Omental fat pad (tissue), 4 donors: ENCODE measurements at places on chromosomes 1 and 21. TPM values are rescaled to one million over a fixed set of nuclear protein-coding genes. Genes with fewer than 3 reads are reported as not detected.

Gene CCDC30
- 1.9 TPM for total RNA-seq

Gene EFNA3
- total RNA-seq = 1.6 TPM

GRCh38 chr21:40173816-40174215 is 306.6 kb downstream of the PCP4 start:
- no peak for DNase-seq

DNA sequence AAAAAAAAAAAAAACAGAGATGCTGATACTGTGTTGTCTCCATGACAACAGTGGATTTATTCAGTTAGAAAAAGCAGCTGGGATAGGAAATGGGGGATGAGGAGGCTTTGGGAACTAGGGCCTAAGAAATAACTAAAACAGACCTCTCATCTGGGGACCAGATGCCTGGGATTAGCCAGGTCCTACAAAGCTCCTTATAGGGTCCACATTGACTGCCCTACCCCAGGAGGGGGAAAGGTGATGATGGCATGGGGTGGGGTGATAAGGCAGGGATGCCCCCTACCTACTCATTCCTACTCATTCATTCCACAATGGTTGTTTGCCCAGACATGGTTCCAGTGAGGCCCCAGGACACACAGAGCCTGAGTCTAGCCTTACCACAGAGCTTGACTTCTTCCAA is 131.2 kb downstream of the PLXNA2 start:
- DNase-seq = no peak

GRCh38 chr1:204307334-204307883 is 52.3 kb downstream of the PLEKHA6 start:
- DNase-seq = no peak

DNA sequence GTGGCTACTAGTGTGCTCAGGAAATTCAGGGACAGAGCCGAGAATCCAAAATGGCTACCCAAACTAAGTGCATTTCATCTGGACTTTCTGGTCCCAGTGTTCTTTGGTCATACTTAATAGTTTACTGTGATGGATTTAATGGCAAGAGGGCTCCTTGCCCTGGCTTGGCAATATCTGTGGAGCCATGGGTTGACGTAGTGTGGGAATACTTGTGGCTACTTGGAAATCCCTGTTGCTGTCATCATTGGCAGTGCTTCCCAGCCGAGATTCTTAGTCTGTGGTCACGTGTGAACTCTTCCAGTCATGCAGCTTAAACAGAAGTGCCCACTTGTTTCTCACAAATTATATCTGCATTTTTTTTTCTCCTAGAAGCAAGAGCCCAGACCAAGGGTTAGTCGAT is 198.9 kb downstream of the HS2ST1 start:
- DNase-seq = no peak
